ENCODE measurements at places on chromosomes 13 and 19.

- H3K27ac ChIP-seq: no peak overlapping the region
- H3K36me3 ChIP-seq: peaks cover 9% of the 10 kb centered on the region
- peak overlapping the region; percentile 73 for H3K4me3 ChIP-seq
- H3K4me1 ChIP-seq: no peaks in the 10 kb centered on the region
- peaks cover 25% of the 10 kb centered on the region for H3K27me3 ChIP-seq
Measured at GRCh38 chr19:56217039-56217949, 15.2 kb downstream of the ZSCAN5C start.

DNA sequence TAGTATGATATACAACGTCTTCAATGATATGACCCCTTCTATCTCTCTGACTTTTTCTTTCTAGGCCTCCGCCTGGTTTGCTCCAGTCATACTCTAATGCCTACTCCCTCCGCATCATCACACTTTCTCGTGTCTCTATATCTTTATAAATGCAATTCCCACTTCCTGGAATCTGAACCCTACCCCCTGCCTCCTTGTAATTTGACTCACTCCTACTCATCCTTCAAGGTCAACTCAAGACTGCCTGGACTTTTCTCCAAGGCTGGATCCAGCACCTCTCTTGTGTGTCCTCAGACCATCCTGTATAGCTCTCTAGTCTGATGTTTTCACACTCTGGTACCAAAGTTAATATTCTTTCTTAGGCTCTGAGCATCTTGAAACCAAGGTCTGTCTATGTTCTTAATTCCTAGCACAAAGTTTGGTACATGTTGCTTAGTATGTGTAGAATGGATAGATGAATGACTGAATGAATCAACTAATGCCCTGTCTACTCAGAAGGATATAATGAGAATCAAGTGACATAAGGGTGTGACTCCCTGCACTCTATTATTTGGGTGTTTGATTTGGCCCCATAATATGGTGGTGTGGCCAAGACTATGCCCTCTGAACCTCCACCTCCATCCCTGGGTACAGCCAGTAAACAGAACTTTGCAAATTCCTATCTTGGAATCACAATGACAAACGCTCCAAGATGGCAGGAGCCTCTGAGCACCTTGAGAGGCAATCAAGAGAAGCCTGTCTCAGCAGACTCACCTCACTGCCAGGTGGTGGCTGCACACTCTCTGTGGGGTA is 74.3 kb upstream of the SERP2 start:
- H3K36me3 ChIP-seq: no peaks in the 10 kb centered on the region
- no peak overlapping the region for H3K4me3 ChIP-seq
- H3K4me1 ChIP-seq: peaks cover 7% of the 10 kb centered on the region
- no peak for DNase-seq
- peaks cover 25% of the 10 kb centered on the region for H3K27me3 ChIP-seq

DNA sequence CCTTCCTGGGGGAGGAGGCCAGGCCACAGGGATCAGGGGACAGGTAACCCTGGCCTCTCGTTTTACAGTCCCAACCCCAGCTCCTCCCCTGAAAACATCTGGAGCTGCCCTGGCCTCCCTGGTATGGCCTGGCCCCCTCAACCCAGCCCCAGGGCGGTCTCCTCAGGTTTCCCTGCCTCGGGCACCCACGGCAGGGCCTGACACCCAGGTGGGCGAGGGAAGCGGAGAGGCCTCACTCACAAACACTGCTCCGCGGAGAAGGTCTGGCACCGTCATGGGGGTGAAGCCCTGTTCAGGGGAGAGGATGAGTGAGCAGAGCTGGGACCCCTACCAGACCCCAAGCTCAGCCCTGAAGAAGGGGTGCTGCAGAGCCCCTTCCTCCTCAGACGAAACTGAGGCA is 6.5 kb upstream of the CCER2 start:
- no peaks in the 10 kb centered on the region for H3K4me1 ChIP-seq
- no peak overlapping the region for H3K27ac ChIP-seq
- H3K27me3 ChIP-seq: no peaks in the 10 kb centered on the region
- no peak for DNase-seq

DNA sequence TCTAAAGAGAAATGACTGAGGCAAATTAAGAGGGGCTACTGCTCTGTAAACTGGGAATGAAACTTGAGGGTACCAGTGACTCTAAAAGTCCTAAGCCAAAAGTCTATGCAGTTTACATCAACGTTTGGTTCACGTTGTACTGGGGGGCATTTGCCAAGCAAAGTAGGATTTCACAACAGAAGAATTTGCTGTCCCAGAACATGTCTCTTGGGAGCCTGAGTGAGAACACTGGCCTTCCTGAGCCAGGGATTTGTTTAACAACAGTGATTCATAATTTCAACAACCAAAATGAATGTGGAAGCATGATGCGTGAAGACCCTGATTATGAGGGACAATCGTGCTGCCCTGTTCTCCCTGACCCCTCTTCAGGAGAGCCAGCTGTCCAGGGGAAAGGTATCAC is 178.0 kb downstream of the OXGR1 start:
- H3K27ac ChIP-seq: no peak overlapping the region
- H3K4me3 ChIP-seq: no peak overlapping the region
- H3K27me3 ChIP-seq: no peaks in the 10 kb centered on the region
- no peaks in the 10 kb centered on the region for H3K36me3 ChIP-seq

GRCh38 chr19:28575816-28576215 is 637.1 kb downstream of the UQCRFS1 start:
- H3K27me3 ChIP-seq: peaks cover 17% of the 10 kb centered on the region
- no peak overlapping the region for H3K4me3 ChIP-seq

GRCh38 chr19:855142-855541 is 3.0 kb downstream of the ELANE start:
- peaks cover 7% of the 10 kb centered on the region for H3K4me1 ChIP-seq
- no peak overlapping the region for H3K27ac ChIP-seq
- DNase-seq: no peak

DNA sequence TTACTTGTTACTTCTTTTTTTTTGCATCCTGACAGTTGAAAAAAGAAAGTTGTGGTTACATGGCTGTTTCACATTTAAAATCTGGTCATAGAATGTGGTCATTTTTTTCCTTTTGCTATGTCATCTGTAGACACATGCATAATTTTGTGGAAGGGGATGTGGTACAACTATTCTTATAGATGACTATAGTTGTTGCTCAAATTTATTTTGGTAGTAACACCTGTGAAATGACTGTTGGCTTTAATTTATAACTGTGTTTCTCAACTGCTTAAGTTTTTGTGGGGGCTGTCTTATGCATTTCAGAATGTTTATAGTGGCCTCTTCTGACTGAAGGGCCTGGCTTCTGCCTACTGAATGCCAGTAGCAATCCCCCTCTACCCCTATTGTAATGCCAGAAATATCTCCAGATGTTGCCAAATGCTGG is 130.5 kb downstream of the PAN3 start:
- no peak overlapping the region for H3K4me3 ChIP-seq
- H3K27me3 ChIP-seq: no peaks in the 10 kb centered on the region
- H3K27ac ChIP-seq: peak overlapping the region; percentile 43
- no peak for DNase-seq
- H3K4me1 ChIP-seq: peaks cover 5% of the 10 kb centered on the region

DNA sequence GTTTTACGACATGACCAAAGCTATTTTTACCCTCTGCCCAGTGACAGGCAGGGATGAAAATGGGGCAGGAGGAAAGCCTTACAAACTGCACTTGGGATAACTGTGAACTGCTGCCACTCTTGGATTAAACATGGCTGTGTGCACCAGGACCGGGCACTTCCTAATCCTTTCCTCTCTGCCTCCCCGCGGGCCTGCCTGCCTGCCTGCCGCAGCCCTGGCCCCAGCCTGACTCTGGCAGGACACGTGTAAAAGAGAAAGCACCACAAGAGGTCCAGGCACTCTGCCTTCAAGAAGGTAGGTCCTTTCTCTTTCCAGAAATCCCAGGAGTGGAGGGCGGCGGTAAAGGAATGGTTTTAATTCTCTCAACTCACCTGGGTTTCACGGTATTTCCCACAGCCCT is 4.8 kb downstream of the TSHZ3 start:
- no peak overlapping the region for H3K27ac ChIP-seq
- DNase-seq: no peak
- peaks cover 58% of the 10 kb centered on the region for H3K27me3 ChIP-seq
- H3K36me3 ChIP-seq: peaks cover 6% of the 10 kb centered on the region

GRCh38 chr19:41907994-41908615 is 20.1 kb downstream of the ERFL start:
- H3K4me1 ChIP-seq: peaks cover 57% of the 10 kb centered on the region
- peaks cover 58% of the 10 kb centered on the region for H3K36me3 ChIP-seq
- peak overlapping the region; percentile 83 for H3K27ac ChIP-seq
- no peak for DNase-seq

DNA sequence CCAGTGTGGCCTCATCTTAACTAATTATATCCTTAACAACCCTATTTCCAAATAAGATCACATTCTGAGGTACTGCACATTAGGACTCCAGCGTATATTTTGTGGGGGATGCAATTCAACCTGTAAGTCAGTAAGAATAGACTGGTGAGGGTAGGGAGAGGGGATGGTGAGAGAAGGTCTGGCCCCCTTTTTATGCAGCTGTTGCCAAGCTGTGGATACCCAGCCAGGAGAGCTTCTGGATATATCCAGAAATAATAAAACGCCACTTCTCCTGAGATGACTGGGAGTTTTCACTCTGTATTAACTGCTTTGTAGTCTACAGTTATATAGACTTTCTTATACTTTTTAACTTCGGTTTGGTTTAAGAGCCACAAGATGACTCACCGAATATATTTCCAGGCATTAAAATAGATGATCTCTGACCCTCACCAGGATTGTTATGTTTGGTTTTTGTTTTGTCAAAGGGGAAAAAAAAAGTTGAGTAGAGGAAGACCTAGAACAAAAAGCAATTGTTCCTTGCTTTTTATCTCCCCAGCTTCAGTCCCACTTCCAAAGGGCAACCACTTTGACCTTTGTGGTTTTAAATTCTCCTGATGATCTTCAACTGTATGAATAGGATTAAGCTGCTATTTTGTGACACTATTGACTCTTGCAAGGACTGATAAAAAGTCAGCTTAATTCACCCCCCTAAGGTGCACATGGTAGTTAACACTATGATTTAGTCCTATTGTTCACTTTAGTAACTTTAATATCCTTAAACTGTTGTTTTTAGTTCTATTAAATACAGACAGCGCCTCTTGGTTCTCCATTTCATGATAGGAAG is 3.1 kb upstream of the NEK3 start:
- no peak overlapping the region for H3K27ac ChIP-seq
- DNase-seq: no peak
- peaks cover 28% of the 10 kb centered on the region for H3K36me3 ChIP-seq
- no peaks in the 10 kb centered on the region for H3K27me3 ChIP-seq
- peak overlapping the region; percentile 6 for H3K4me3 ChIP-seq

- H3K4me3 ChIP-seq: no peak overlapping the region
- DNase-seq: no peak
- H3K27me3 ChIP-seq: no peaks in the 10 kb centered on the region
- H3K27ac ChIP-seq: no peak overlapping the region
Measured at GRCh38 chr13:51800486-51800885, 3.5 kb downstream of the DHRS12 start.

- H3K36me3 ChIP-seq: no peaks in the 10 kb centered on the region
- H3K4me1 ChIP-seq: no peaks in the 10 kb centered on the region
- no peak for DNase-seq
- H3K27me3 ChIP-seq: peaks cover 10% of the 10 kb centered on the region
- no peak overlapping the region for H3K27ac ChIP-seq
- H3K4me3 ChIP-seq: no peak overlapping the region
Measured at GRCh38 chr13:74530011-74530410, 395.8 kb upstream of the KLF12 start.

DNA sequence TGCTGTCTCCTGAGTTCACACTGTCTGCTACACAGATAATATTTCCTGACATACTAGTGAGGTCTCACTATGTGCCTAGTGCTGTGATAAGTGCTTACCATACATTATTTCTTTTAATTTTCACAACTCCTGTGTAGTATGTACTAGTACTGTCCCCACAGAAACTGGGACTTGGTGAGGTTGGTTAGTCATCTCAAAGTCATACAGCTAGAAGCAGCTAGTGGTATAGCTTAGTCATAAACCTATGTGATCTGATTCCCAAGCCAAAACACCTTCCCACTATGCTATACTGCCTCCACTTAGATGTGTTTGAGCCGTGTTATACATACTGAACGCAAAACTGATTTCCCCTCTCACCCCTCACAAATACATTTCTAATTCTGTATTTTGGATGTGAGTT is 10.5 kb downstream of the MTMR6 start:
- peaks cover 22% of the 10 kb centered on the region for H3K36me3 ChIP-seq
- no peak overlapping the region for H3K27ac ChIP-seq
- H3K4me3 ChIP-seq: no peak overlapping the region
- H3K27me3 ChIP-seq: no peaks in the 10 kb centered on the region
- H3K4me1 ChIP-seq: peaks cover 29% of the 10 kb centered on the region

DNA sequence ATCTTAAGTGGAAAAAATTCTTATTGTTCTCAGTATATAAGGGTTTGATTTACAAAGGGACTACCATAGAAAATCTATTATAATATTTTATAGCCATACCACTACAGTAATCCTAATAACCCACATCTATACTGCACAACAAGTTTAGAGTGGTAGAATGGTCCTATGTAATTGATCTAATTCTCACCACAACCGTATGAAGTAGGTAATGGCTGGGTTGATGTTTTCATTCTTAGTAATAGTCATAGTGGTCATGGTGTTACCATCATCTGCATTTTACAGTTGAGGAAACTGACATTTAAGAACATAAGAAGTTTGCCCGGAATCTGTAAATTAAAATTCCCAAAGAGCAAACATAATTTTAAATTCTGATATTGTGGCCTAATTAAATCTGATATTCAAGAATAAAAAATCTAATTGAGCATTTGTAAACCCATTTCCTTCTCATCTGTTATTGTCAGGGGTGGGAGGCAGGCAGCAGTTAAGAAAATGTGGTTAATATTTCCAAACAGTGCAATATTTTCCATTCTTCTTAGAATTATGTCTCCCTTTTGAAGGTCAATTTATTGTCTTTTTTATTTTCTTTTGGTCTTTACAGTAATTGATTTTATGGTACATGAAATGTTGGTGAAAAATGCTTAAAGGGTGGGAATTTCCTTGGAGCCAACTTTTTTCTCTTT is 65.6 kb downstream of the DHRS12 start:
- H3K27me3 ChIP-seq: no peaks in the 10 kb centered on the region
- peak overlapping the region; percentile 6 for H3K4me3 ChIP-seq
- H3K27ac ChIP-seq: peak overlapping the region; percentile 66
- peaks cover 49% of the 10 kb centered on the region for H3K36me3 ChIP-seq
- peaks cover 25% of the 10 kb centered on the region for H3K4me1 ChIP-seq

DNA sequence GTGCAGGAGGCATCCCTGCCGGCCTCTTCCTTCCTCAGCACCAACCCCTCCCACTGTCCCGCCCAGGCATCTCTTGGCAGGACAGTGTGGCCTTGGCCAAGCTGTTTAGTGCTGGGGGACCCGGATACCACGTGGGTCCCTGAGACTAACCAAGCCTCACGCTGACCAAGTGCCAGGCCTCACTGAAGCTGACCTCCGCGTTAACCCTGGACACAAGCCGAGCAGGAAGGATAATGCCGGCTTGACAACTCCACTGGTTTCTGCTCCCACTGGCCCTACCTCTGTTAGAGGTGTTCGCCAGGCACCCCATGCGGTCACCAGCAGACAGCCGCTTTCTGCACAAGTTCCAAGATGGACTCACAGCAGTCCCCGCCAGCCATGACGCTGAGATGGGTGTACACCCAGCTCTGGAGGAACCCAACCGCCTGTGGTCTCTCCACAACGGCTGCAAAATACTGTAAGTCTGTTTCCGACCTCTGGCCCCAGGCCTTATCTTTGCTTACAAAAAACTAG is 12.4 kb downstream of the GRTP1 start:
- H3K4me3 ChIP-seq: no peak overlapping the region
- peaks cover 12% of the 10 kb centered on the region for H3K27me3 ChIP-seq
- H3K27ac ChIP-seq: no peak overlapping the region

Data from stimulated activated naive B cell treated with anti-CD40 and anti-IgM and Interleukin-4, amounts not matched to agents 10 μg/mL and 1 μg/mL and 100 μg/mL, for 72 hours (primary cell).